GM12892 (cell line): ENCODE measurements at places on chromosomes 6 and 20.

GRCh38 chr6:11497881-11498280, 39.7 kb upstream of the TMEM170B start:
- DNase-seq, result no peak

- DNase-seq, result no peak
Measured at GRCh38 chr20:40535816-40536215, 153.2 kb downstream of the MAFB start.

GRCh38 chr20:24790746-24791283, 158.3 kb upstream of the CST7 start:
- no peak for DNase-seq

DNA sequence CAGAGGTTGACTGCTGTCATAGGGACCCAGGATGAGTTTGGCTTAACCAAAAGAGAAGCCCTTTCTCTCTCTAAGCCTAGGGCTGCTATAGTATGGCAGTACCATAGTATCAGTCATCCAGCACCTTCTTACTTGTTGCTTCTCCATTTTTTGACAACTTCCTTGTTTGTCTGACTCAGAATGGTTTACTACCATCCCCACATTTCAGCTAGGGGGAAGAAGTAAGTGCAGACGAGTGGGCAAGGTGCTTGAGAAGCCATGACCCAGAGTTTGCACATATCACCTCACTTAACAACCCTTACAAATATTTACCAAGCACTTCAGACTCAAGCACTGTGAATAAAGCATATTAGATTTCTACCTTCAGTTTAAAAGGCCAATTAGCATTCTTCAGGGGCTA, 289.9 kb upstream of the TSHZ2 start:
- DNase-seq, result no peak

DNA sequence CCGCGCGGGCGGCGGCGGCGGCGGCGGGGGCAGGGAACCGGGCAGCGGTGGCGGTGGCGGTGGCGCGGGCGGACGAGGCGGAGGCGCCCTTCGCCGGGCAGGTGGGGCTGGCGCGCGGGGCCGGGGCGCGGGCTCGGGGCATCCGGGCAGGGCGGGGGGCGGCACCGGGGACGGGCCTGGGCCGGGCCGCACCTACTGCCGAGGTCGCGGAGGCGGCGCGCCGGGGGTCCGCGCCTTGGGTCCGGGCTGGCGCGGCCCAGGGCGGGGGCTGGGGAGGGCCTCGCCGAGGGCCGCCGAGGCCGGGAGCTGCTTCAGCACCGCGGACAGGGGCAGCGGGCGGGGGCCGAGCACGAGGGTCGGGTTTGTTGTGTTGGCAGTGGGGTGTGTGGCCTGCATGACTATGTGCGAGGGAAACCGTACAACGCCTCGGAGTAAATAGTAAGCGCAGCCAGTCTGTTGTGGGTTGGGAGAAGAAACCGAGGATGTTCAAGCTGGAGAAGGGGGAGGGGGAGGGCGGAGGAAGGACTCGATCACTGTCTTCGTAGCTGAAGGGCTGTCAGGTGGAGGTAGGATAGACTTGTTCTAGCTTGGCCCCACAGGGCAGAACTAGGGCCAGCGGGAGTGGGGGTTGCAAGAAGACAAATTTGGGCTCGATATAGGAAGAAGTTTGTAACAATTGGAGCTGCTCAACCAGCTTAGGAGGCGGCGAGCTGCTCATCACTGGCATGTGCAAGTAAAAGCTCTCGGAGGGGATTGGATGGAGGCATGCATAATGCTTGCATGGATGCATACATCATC, 593 bp downstream of the MMP24 start:
- DNase-seq, result no peak

DNA sequence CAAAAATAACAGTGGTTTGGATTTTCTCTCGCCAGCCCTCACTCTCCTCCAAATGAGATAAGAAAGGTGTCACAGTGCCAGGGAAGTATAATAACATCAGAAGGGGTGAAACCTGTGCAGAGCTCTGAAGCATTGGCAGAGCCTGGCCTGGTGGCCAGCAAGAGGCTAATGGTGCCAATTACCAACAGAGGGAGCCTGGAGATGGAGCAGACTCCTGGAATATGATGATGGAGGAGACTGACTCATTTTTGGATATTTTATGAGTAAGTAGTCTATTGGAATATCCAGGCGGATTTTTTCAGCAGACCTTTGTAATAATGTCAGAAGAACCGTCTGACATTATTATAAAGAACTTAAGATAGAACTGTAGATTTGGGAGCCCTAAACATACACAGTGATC, 442.6 kb upstream of the MARCKS start:
- no peak for DNase-seq

- no peak for DNase-seq
Measured at GRCh38 chr6:3612341-3613041, 139.0 kb downstream of the PXDC1 start.

- no peak for DNase-seq
Measured at GRCh38 chr6:155544677-155545076, 89.0 kb upstream of the NOX3 start.

- DNase-seq, result no peak
Measured at GRCh38 chr20:3828798-3829197, 8.5 kb downstream of the AP5S1 start.

- no peak for DNase-seq
Measured at GRCh38 chr6:105522626-105523322, 119.9 kb upstream of the PREP start.

- DNase-seq, result no peak
Measured at GRCh38 chr6:93393554-93394074, 25.7 kb downstream of the EPHA7 start.

DNA sequence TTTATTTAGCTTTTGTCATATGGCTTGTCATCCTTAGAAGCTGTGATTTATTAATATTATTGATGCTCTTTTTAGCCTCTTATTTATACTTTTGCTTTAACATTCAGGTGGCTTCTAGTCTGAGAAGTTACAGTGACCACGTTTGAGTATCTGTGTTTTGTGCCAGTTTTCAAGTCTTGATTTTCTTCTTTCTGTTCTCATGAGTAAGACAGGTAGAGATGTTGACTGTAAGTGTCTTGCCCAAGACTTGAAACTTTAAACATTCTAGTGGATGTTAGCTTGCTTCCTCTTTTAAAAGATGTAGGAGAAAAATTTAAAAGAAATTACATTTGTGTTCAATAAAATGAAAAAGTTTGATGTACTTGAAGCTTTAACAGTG, 122.6 kb downstream of the LRRC1 start:
- no peak for DNase-seq

- DNase-seq, result no peak
Measured at GRCh38 chr6:106628658-106629102, 618 bp downstream of the RTN4IP1 start.

DNA sequence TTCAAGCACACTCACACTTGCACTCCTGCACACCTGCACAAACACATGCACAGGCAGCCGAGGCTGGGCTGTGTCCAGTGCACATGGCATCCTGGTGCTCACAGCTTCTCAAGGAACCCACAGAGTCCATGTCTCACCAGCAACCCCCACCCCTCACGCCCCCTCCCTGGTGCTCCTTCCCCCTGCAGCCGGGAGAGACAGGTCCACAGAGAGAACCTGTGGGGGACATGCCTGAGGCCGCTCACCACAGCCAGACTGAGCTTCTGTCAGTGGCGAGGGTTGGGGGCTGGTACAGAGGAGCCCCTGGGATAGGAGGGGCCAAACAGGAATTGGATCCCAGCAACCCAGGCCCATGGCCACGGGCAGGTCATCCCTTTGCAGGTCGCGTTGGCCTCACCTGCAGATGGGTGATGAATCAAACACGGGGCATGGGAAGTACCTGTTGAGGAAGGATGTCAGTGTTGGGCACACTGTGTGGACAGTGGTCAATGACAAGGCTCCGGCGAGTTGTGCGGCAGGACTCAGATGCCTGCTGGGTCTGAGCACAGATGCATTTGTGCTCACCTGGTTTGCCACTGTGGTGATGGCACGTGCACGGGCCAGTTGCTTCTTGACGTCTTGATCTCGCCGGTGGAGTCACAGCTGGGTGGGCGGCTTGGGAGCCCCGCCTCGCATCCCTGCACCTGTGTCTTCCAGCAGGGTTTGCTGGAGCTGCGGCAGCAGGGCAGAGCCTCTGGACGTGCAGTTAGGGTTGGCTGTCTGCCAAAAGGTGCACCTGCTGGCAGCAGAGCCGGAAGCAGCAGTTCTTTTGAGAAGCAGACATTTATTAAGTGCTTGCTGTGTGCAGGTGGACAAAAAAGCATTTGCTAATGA, 113.0 kb downstream of the ERMARD start:
- no peak for DNase-seq

DNA sequence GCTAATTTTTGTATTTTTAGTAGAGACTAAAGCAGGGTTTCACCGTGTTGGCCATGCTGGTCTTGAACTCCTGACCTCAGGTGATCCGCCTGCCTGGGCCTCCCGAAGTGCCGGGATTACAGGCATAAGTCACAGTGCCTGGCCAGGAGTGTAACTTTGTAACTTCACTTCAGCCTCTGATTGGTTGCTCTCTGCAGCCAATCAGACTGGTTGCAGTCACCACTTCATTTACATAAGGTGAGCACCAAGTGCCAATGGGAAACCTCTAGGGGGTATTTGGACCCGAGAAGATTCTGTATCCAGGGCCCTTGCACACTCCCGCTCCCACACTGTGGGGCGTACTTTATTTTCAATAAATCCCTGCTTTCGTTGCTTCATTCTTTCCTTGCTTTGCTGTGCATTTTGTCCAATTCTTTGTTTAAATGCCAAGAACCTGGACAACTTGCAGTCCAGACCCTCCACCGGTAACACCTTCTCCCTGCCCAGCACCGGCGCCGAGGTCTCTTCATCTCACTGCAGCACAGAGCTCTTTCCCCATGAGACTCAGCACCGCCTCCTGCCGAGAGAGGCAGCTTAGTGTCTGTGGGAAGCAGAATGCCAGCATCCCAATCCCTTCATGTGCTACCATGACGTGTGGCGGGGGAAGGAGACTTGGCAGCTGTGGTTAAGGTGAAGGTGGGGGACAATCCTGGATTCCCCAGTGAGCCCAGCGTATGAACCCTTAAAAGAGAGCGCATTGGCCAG, 14.0 kb upstream of the MRGBP start:
- no peak for DNase-seq

- peak; percentile 34 for DNase-seq
Measured at GRCh38 chr20:5448449-5449118, 131.8 kb upstream of the PROKR2 start.

DNA sequence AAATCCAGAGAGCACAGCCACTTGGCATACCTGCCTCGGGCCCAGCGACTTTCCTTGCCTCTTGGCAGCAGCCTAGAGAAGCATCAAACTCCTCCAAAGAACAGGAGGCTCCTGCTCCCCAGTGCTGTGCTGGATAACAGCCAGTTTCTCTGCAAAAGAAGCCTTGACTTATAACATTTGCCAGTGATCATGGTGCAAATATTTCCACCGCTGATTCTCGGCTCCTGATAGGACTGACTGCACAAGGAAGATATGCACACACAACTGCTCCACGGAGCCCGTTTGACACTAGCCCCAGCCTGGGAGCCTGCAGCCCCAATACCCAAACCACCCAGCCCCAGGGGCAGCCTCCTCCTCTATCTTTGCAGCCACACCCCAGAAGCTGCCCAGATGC, 17.5 kb downstream of the ACSS1 start:
- DNase-seq, result no peak

DNA sequence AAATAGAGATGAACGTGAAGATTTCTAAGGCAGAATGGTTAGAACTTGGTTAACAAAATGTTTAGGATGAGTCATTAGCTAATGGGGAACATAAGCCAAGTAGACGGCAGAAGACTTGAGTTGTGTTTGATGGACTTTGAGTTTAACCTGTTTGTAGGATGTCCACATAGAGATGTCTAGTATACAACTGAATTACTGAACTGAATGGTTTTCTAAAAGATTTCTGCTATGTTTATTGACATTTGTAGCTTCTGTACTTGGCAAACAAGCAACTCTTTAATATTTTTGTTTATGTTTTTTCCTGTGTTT, 54.5 kb upstream of the DYNLRB1 start:
- DNase-seq, result no peak

DNA sequence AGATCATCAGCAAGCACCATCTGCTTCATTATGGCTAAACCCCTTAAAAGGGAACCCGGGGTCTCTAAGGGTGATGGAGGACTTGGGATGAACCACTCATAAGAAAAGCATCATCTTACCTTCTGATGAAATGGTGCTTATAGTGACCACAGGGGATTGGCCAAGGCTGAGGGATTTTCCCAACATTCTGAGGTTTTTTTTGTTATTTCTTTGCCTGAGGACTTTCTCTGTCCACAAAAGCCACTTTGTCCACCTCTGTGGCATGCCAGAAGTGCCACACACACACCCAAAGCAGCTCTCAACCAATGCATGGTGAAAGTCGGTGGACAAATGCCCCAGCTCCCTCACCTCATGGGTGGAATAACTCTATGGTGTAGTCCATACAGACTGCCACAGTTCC, 79.3 kb upstream of the TOP1 start:
- DNase-seq, result no peak

DNA sequence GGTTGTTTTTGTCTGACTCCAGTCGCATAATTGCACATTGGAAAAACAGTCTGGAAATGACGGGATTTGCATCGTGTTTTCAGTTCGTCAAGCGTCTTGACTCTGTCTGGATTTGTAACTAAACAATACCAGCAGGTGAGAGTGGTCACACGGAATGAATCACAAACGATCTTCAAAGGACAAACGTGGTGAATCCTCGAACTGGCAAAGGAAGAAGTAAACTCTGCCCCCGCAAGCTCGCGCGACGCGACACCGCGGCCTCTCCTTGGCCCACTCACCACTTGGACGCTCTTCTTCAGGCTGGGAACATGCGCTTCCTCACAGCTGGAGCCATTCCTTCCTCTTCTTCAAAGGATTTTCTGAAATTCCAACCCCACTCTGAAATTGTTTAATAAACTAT, 352.6 kb downstream of the THBS2 start:
- DNase-seq, result no peak
